ENCODE measurements at places on chromosomes 6 and 20.

DNA sequence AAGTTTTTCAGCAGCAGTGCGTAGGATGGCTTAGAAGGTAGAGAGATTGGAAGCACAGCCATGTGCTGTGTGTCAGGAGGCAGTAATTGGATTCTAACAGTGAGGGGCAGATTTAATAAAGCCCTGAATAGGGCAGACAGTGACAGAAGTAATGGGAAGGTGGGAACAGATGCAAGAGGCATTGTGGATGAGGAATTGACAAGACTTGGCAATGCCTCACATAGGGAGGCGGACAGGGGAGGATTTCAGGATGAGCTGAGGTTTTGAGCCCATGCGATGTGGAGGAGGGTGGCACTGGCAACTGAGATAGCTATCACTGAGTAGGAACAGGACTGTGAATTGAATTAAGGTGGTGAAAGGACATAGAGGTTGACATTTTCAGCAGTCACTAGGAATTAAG is 262.2 kb upstream of the FLRT3 start:
- no peak for DNase-seq

GRCh38 chr6:32234934-32235333 is 11.1 kb upstream of the NOTCH4 start:
- no peak for DNase-seq

DNA sequence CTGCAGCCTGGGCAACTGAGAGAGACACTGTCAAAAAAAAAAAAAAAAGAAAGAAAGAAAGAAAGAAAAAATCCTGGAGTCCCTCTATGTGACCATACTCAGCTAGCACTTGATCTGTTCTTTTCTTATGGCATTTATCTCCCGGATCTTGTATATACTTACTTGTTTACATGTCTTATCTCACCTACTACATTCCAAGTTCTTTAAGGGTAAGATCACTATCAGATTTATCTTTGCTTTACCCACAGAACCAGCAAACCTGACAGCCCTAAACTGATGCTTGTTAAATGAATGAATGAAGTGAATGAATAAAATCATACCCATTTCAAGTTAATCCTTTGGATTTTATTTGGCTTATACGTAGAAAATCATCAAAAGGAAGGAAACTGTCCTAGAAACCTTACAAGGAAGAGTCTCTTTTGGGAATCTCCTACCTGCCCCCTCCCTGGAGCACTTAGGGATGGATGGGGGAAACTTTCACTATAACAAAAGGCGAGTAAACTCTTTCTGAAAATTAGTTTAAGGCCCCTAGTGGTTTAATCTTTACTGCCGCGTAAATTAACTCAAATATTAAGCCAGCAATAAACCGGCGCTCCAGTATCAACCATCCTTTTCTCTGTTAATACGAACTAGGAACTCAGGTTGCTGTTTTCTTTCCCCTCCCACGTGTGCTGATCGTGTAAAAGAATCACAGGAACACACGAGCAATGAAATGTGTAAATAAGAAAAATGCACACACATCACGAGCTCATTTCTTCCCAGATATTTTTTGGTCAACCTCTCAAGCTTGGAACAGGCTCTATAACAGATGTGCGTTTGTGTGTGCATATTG is 1.3 kb upstream of the UTRN start:
- no peak for DNase-seq

GRCh38 chr20:24779946-24780345 is 169.1 kb upstream of the CST7 start:
- DNase-seq = no peak

- DNase-seq = no peak
Measured at GRCh38 chr6:443621-444159, 52.1 kb downstream of the IRF4 start.

DNA sequence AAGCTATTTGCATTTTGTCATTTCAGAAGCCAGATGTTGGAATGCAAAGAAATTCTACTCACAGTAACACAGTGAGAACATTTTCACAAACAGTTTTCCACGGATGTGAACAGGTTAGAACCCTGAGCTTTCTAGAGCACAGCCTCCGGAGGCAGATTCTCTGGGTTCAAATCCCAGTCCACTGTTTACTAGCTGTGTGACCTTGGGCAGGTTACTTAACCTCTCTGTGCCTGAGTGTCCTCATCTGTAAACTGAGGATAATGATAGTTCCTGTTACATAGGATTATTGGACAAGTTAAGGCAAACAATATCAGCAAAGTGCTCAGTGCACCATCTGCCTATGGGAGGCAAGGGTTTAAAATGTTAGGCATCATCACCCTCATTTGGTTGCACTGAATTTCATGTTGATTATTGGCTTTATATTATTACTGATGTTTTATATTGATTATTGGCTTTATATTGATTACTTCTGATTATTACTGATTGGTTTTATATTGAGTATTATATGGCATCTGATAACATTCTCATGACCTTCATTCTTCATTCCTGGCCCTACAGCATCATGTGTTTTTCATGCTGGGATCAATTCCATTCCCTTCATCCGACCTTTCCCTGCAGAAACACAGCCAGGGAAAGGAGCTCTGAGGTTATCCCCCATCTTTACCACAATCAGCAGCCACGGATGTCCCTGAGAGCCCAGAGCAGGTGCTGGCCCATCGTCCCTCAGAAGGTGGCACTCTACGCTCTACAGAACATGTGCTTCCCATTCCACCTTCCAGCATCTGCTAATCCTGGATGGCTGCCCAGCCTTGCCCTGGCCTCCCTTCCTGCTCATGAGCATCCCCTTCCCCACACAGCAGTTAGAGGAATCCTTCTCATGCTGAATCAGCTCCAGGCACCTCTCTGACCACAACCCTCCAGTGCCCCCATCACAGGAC is 283.1 kb downstream of the PREX1 start:
- no peak for DNase-seq

Data from T follicular helper cell (primary cell).